ENCODE measurements at places on chromosomes 2 and 18.

GRCh38 chr2:189542145-189542882, 38.3 kb downstream of the SLC40A1 start:
- no peak for DNase-seq

DNA sequence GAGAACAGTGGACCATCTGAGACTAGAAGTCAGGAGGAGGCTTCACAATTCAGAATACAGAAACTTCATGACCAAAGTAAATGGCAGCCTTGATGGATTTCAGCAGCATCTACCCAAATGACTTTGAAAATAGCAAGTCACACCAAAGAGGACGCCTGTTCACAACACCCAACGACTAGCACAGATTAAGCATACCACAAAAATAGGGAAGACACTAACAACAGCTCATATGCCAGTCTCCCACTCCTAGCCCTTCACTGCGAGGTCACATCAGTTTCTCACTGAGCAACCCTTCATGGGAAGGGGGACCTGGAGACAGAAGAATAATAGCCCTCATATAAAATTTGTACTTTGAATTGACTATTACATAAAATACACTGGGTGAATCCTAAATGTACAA, 228.4 kb upstream of the SLC39A10 start:
- DNase-seq, result no peak

DNA sequence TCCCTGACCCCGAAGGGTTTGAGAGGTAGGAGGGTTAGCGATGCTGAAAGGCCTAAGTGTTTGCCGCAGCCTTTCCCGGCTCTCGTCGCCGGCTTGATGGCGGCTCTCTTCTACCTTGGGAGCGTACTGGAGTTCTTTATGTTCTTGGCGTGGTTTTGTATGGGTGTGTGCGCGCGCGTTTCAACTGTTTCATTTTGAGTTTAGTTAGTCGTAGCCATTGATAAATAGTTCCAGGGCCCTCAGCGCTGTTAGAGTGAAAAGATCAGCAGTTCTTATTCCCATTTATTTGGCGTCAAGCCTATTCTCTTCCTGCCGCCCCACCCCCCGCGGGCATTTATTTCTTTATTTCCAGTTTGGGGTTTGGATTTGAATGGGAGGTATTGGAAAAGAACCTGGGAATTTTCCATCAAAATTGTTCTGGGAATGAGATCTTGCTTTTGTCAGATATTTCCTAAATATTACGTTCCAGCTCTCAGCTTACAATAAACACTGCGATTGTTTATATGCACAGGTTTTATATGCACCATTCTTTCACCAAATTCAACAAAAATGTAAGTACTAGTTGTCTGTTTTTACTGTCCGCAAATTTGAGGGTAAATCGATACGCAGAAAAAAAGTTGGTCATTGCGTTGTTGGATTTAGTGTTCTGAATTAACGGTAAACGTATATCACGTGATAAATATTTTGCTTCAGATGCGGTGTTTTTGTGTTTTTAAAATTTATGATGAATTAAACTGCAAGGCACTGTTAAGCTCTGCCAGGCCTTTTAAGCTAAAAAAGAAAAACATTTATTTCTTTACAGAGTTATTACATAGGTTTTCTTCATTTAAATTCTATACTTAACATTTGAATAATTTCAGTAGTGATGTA, 954 bp downstream of the CCNT2 start:
- DNase-seq, result peak; percentile 21

GRCh38 chr2:70496819-70497218, 56.8 kb downstream of the TGFA start:
- no peak for DNase-seq

GRCh38 chr2:11820650-11821049, 74.2 kb downstream of the LPIN1 start:
- no peak for DNase-seq

Data from GM12864 (cell line).